Occipital lobe (tissue), 3 donors: ENCODE measurements at places on chromosomes 12 and 14. TPM values are rescaled to one million over a fixed set of nuclear protein-coding genes. Genes with fewer than 3 reads are reported as not detected.

DNA sequence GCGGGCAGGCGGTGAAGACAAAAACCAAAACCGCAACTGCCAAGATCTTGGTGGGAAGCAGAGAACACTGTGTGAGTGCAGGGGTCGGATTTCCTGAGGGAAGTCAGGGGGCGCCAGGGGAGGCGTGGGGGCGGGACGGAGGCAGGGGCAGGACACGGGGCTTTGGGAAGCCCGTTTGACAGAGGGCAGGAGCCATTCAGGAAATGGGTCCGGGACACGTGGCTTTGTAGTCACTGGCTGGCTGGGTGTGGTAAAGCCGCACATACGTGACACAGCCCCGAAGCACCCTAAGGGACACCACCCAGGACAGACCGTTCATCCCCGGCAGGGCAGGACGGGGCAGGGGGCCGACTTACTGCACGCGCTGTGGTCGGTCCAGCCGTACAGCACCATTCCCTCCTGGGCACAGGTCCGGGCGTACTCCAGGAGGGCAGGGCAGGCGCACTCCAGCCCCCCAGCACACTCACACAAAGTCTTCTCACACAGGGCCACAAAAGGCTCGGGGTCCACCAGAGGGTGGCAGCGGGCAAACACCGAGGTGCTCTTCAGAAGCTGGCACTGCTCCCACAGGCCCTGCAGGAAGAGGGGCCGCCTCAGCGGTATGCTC lies 49.4 kb downstream of the VWF start:
- no peak for DNase-seq

DNA sequence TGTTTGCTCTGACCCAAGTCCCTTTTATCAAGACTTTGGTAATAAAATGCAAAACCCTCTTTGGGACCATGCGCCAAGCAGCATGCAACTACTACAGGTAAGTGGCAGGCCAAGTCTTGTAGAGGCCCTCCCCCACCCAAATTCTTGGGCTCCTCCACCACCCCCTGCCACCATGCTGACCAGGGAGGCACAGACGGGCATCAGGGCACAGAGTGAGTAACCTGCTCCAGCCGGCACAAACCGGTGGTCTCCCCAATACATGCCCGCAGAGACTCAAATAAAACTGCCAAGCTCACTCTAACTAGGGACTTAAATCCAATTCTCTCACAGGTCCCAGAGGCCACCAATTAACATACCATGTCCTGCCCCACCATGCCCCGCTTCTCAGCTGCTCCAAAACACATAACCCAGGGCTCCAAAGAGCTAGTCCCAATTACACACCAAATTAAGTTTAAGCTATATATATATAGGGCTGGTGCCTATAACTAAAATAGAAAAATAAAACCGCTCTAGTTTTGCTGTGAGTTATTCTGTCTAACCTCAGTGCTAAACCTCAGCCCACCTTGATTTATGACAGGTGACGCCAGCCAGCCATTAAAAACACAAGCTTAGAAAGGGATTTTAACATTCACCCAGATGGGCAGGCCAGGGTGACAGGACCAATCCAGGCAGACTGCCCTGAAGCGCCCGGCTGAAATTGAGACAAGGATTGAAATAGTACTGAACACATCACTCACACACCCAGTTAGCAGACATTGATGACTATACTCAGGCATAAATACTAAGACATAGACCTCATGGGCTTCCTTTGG lies 81.0 kb downstream of the CLMN start:
- no peak for DNase-seq

DNA sequence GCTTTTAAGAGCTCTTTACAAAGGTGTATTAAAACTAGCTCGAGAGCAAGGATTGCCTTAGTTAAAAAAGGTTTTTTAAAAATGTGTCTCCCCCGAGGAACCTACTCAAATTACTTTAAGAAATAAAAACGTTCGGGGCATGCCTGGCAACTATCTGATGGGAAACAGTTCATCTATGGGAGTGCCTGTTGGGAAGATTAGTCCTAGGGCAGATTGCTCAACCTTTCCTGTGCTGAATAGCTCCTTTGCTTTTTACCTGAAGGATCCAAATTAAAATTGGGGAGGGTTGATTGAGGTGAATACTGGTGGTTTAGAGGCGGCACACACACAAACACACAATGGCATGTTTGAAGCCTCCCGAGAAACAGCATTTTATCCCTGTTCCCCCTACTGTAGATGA lies 541.4 kb upstream of the ATP2B1 start:
- no peak for DNase-seq

Gene DDX51
- 7.6 TPM for total RNA-seq

DNA sequence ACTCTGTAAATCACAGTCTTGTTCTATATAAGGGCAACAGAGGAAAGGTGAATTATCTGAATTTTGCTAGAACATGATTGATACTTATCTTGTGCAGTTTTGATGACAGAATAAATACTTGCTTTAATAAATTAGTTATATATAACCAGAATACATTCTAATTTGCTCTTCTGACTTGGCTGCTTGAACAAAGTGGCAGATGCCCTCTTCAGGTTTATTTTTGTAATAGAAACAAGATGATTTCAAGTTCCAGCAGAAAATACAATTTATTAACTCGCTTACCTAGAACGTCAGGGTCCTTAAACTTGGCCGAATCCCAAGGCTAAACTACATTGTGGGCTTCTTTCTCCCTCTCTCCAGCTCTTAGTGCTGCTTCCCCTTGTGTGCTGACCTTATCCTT lies 57.6 kb upstream of the SSTR1 start:
- no peak for DNase-seq

- no peak for DNase-seq
These were observed 210.2 kb upstream of the NPAS3 start for GRCh38 chr14:32728526-32728925.

GRCh38 chr14:68363466-68363842 lies 429.4 kb downstream of the ZFP36L1 start:
- DNase-seq, result no peak

Gene TOMM20L
- not detected for total RNA-seq

Gene LRR1
- 6.2 TPM for total RNA-seq

DNA sequence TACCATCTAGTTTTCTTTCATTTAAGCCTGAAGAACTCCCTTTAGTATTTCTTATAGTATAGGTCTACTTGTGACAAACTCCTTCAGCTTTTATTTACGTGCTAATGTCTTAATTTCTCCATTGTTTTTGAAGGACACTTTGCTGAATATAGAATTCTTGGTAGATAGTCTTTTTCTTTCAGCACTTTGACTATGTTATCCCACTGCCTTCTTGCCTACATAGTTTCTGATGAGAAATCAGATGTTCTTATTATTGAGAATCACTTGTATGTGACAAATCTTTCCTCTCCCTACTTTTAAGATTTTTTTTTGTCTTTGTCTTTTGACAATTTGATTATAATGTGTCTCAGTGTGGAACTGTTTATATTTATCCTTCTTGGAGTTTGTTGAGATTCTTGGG lies 5.1 kb upstream of the MIS18BP1 start:
- no peak for DNase-seq

Gene C12orf54
- not detected for total RNA-seq

Gene KLRK1
- total RNA-seq, result not detected

DNA sequence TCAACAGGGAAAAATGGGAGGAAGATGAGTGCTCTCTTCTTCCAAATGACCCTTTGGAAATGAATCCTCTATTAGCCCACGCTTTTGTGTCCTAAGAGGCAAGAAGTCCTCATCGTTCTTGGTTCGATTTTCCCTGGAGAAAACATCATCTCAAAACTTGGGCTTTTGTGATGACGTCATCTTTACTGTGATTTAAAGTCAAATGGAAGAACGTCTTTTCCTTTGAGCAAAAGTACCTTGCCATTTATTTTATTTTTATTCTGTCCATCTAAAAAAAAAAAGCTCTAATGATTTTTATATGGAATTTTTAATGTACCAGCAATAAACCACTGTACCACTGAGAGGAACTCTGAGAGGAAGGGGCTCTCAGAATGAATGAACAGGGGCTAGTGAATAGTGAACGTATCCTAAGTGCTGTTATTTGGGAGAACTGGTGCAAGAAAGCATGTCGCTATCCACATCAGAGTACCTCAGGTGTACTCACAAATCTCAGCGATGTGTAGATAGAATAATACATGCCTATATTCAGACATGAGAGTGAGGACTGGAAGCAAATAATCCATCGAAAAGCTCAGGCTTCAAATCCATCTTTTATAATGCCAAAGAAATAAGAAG lies 124.8 kb downstream of the HMGA2 start:
- DNase-seq, result no peak

Gene PRICKLE1
- 8.7 TPM for total RNA-seq

GRCh38 chr14:93725002-93725582 lies 63.2 kb downstream of the PRIMA1 start:
- no peak for DNase-seq

Gene SUSD6
- 6.1 TPM for total RNA-seq

Gene VIPAS39
- 30.6 TPM for total RNA-seq

Gene TPPP2
- total RNA-seq, result not detected

DNA sequence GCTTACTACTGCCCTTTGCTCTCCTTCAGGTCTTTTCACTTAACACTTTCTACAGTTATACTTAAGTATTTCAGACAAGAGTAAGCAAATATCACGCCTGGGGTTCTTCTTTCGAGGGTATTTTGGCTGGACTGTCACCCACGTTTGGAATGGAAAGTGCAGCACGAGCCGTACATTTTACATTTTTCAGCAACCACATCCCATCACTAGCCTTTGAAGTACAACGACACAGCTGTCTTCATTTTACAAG lies 349 bp upstream of the FAM177A1 start:
- DNase-seq, result no peak

Gene C12orf50
- not detected for total RNA-seq

GRCh38 chr12:101498252-101498651 lies 23.1 kb downstream of the SPIC start:
- DNase-seq, result no peak

Gene CLEC2B
- 2.7 TPM for total RNA-seq

- DNase-seq, result no peak
These were observed 381.9 kb upstream of the RGS6 start for GRCh38 chr14:71550367-71550766.

- no peak for DNase-seq
These were observed 16.2 kb downstream of the OTX2 start for GRCh38 chr14:56794088-56794556.

Gene LRFN5
- total RNA-seq, result 93.0 TPM

Gene NINJ2
- total RNA-seq, result 0.31 TPM

Gene POTEG
- total RNA-seq, result not detected

DNA sequence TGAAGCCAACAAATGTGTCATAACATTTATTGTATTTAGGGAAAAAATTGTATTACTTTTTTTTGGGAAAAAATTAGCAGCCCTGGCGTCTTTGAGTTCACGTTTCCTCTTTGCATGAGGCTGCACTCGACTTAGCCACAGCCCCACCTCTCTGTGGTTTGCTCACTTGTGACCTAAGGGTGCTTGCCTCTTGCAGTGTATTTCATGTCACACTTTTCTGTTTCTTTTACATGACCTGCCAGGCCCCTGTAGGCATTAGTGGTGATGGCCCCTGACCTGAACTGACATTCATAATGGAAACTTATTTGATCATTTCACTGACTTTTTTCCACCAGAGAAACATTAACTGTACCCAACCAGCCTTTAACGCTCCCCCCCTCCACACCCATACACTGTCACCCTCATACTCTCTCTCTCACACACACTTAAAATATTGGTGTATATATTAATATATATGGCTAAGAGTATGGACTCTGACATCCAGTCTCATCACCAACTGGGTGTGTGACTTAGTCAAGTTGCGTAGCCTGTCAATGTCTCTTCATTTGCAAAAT lies 122.9 kb downstream of the PRKCH start:
- no peak for DNase-seq

DNA sequence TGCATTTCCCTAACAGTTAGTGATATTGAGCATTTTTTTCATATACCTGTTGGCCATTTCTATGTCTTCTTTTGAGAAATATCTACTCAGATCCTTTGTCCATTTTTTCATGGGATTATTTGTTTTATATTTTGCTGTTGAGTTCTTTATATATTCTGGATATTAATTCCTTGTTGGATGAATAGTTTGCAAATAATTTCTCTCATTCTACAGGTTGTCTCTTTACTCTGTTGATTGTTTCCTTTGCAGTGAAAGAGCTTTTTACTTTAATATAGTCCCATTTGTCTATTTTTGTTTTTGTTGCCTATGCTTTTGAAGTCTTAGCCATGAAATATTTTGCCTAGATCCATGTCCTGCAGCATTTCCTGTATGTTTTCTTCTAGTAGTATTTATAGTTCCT lies 11.5 kb upstream of the SLC4A8 start:
- DNase-seq, result no peak

- no peak for DNase-seq
These were observed 5.6 kb upstream of the JAG2 start for GRCh38 chr14:105173901-105174894.

GRCh38 chr14:46490238-46490685 lies 161.3 kb downstream of the RPL10L start:
- DNase-seq, result no peak

DNA sequence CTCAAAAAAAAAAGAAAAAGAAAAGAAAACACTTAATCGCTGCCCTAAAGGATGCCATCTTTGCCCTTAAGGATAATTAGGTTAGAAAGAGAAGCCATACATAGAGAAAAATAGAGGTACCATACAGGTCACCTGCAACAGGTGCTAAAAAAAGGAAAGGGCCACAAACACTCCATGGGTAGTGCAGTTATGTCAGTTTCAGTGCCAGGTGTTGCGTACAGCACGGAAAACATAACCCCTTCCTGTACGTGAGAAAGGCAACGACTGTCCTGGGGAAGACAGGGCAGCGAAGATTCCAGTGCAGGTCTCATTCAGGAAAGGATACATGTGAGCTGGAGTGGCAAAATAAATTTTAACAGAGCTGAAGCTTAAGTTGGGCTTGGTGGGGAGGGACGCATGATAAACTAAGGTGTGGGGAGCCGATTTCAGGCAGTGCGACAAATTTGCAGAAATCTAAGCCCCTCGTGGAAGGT lies 553 bp upstream of the DAZAP2 start:
- DNase-seq, result no peak

- no peak for DNase-seq
These were observed 379.3 kb downstream of the RAD51B start for GRCh38 chr14:68198713-68199495.

Gene RIMBP2
- 39.5 TPM for total RNA-seq
